ENCODE measurements at places on chromosomes 3 and 15.

- DNase-seq, result no peak
These were observed 108.8 kb downstream of the TOP2B start for GRCh38 chr3:25555695-25556437.

- no peak for DNase-seq
These were observed 396.3 kb downstream of the IL5RA start for GRCh38 chr3:2713923-2714322.

DNA sequence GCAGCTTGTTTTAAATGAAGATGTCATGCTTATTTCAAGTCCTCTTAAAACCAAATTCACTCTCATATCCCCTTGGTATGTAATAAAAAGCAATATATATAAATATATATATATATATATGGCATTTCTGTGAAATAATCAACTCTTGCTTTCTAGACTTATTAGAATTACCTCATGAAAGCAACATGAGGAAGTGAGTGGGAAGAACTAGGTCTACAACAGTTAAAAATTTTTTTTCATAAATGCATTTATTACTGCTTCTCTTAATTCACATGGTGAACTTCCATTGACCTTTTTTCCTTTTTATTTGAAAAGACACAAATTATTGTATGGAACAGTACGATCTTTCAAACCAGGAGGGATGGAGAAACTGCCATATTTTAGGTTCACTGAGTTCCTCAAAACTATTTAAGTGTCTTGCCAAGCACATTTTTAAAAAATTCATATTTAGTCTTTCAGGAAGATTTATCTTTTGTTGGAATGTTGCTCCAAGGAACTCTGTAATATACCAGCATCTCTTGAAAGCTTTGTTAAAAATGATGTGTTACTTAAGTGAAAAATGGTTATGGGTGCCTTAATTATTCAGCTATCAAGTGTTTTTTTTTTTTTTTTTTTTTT, 185.2 kb downstream of the GHSR start:
- peak; percentile 56 for DNase-seq

DNA sequence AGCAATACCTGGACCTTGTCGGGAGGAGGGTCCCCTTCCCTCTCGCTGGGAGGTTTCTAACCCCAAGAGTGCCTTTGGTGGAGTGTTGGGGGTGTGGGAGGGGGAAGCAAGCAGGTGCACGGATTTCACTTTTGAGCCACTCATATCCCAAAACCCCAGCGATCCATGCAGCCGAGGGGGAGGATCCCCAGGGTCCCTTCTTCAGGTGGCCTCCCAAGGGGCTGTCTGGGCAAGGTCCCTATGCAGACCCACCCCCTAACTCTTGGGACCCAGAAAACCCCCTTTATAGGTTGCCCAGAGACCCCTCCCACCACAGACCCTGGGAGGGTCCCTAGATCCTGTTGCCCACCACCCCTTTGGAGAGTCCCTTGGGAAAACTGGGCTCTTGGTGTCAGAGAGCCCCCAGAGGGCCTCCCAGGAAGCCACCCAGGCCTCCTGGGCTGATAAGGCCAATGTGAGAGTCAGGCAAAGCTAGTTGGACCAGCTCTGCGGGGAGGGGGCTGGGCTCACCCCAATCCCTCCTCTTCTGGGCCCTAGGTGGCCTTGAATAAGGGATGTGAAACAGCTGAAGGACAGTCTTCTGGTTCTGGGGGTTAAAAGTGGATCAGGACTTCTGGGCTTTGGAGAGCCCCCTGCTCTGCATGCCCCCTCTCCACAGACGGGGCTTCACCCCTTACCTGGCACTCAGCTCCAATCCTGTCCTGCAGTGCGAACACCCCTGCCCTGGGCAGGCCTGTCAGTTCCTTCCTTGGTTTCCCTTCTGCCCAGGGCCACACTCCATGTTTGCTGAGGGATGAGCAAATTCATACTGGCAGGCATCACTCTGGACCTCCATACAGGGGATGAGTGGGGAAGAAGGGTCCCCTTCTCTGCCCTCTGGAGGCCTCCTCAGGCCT, 932 bp upstream of the PLCD1 start:
- DNase-seq, result no peak

GRCh38 chr3:195226445-195226844, 44.5 kb downstream of the XXYLT1 start:
- DNase-seq, result no peak

DNA sequence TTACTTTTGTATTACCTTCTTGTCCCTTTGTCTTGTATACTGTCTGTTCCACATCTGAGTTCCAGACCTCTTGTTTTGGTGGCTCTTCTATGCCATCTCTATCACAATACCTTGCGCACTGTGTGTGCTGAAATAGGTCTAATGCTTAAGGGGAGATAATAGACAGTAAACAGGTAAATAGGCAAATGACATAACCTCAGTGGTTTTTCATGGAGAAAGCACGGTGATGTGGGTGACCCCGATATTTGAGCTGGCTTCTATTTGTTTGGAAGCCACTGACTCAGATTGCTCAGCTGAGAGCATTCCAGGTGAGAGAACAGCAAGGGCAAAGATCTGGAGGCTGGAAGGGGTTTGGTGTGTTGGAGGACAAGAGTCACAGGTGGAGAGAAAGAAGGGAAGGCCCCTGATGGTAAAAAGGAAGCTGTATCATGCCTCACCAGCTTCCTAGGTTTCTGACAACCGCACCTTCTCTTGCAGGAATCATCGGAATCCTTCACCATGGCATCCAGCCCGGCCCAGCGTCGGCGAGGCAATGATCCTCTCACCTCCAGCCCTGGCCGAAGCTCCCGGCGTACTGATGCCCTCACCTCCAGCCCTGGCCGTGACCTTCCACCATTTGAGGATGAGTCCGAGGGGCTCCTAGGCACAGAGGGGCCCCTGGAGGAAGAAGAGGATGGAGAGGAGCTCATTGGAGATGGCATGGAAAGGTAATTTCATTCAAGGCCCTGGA, 795 bp downstream of the MCM2 start:
- DNase-seq, result no peak

DNA sequence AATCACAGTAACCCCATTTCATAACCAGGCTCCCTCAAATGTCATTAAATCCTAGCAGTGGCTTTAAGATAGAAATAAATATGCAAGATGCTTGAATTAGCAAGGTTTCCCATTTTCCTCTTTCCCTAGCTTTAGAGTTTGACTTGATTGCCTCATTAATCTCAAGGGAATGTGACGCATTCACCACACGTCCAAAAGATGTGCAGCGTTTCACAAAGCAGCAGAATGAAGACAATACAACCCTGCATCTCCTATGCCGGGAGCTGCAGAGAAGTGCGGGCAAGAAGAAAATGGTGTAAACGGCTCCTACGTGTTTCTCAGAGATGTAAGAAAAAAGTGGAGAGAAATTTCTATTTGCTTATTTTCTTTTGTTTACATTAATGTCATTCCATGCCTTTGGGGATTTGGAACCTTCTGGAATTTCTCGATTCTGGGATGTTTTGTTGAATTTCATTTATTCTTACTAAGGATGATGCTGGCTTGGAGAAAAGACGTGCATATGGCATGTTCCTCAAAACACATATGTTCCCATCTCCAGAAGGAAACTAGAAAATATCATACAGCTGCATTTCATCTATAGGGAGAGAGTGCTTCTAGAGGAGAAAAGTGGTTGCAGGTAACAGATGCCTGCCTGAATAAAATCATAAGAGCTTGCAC, 27.8 kb upstream of the FRMD4B start:
- DNase-seq, result no peak

DNA sequence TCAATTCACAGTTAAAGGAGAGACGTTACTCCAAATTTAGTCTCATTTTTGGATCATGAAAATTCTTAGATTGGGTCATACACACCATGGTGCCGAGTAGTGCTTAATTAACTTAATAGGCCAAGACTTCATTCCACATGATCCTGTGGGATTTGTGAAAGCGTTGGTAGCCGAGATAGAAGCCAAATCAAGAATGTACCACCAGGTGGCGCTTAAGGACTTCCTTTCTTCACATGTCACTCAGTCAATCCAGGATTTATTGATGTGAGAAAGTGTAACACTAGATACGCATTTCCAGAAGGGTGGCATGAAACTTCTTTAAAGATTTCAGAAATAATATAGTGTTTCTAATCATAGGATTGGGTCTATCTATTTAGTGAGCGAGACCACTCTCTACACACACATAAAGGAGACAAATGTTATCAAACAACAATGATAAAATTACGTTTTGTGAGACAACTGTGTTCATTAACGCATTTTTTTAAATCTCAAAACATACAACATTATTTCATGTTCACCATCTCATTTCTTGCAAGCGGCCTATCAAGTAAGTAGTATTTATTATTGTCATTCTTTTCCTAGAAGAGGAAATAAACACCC, 436.1 kb downstream of the CHL1 start:
- peak; percentile 39 for DNase-seq
